ENCODE measurements at places on chromosomes 4 and X.

- DNase-seq, result no peak
Measured at GRCh38 chr4:2925931-2926860, 37.0 kb downstream of the NOP14 start.

GRCh38 chrX:116230130-116230898 is 59.8 kb downstream of the AGTR2 start:
- no peak for DNase-seq

GRCh38 chrX:14352511-14352910 is 176.8 kb upstream of the GLRA2 start:
- no peak for DNase-seq

- DNase-seq, result no peak
Measured at GRCh38 chr4:71882113-71882841, 98.4 kb upstream of the GC start.

- DNase-seq, result peak; percentile 25
Measured at GRCh38 chr4:1233641-1234308, 15.2 kb downstream of the CTBP1 start.

DNA sequence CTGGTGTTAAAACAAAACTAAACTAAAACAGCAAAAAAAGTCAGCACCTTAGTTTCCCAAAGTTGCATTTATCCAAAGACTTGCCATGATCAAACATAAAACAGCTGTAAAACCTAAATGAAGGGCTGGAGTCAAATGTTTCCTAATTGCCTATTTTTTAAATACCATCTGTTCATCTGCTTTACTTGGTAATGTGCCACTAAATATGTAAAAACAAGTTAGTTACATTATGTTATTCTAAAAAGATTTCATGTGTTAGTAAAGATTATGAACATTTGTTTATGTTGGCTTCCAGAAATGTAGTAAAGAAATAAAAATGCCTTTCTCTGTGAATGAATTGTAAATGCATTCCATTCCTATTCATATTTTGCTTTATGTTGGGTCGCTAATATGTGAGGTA is 977.8 kb downstream of the FSTL5 start:
- DNase-seq, result no peak

GRCh38 chr4:182385897-182386296 is 142.7 kb downstream of the TENM3 start:
- no peak for DNase-seq

DNA sequence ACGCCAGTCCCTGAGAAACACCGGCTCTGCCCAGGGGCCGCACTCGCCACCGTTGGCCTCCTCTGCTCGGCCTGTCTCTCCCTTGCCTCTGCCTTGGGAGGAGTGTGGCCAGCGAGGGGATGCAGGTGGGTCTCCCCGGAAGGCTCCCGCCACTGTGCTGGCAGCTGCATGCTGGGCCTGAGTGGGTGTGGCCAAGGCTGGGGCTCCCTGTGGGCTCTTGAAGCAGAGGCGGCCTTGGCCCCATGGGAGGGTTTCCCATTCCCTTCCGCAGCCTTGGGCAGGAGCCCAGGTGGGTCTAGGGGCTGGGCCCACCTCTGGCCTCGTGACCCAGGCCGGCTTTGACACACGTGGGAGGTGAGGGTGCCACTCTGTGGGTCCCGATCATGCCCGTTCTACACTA is 19.1 kb downstream of the FGFRL1 start:
- DNase-seq, result no peak

DNA sequence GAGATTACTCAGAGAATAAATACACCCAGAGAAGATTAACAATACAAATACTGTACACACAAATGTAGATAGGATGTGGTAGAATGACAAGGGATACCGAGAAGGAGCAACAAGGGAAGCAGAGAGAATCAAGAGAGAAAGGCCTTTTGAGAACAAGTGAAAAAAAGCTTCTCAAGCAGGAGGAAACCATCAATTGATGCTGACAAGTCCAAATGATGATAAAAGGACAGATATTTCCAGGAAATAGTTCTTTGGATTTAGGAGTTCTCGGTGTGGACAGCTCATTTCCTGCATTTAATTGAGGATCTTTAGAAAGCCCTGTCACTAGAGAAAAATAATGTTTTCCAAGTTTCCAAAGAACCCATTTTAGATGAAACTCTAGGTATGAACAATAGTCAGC is 48.1 kb downstream of the NPY5R start:
- no peak for DNase-seq

GRCh38 chrX:9906919-9907318 is 60.2 kb upstream of the CLDN34 start:
- DNase-seq, result no peak

GRCh38 chr4:6032249-6033244 is 14.3 kb upstream of the C4orf50 start:
- no peak for DNase-seq

GRCh38 chrX:134006484-134007161 is 21.2 kb upstream of the GPC3 start:
- no peak for DNase-seq

GRCh38 chr4:139744232-139744631 is 78.6 kb downstream of the MGST2 start:
- no peak for DNase-seq

DNA sequence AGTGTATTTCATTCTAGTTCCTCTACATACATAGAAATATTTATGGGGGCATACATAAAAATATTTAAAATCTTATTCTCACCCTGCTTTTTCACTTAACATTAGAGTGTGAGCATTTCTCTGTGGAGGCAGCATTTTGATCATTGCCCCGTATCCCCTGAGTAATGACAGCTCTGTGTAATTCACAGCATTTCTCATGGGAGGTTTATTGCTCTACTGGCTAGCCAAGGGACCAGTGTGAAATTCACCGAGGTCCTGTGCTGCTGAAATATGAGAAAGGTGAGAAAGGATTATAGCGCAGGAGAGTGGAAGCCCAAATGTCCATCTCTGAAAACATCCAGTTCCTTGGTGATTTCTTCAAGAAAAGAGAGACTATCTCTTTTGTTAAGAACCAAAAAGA is 22.9 kb downstream of the PDGFC start:
- no peak for DNase-seq

DNA sequence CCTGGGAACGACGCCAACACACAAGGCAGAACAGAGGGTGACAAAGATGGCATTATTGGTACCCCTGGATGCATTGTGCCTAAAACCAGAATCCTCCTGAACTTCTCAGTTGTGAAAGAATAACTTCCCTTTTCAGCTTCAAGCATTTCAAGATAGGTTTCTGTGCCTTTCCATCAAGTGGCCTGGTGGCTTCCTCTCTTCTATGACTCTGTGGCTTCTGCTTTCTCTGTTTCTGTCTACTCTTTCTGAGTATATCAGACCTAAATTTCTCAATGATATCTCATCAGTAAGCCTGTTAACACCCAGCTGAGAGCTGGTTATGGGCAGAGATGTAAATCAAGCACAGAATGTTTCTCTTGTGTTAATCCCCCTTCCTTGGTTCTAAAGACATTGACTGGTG is 21.4 kb upstream of the FAM9B start:
- no peak for DNase-seq

GRCh38 chr4:108377021-108377420 is 208.3 kb upstream of the LEF1 start:
- no peak for DNase-seq

GRCh38 chr4:90996813-90997212 is 869.6 kb downstream of the CCSER1 start:
- DNase-seq, result no peak

GRCh38 chrX:25191403-25191802 is 175.6 kb upstream of the ARX start:
- DNase-seq, result peak; percentile 8

GRCh38 chr4:37662861-37663390 is 23.2 kb downstream of the RELL1 start:
- DNase-seq, result no peak
